ENCODE measurements at places on chromosomes 4 and X.

GRCh38 chr4:144565527-144566195 lies 80.3 kb upstream of the HHIP start:
- no peak for DNase-seq

GRCh38 chrX:74453178-74453577 lies 31.9 kb downstream of the SLC16A2 start:
- DNase-seq, result no peak

DNA sequence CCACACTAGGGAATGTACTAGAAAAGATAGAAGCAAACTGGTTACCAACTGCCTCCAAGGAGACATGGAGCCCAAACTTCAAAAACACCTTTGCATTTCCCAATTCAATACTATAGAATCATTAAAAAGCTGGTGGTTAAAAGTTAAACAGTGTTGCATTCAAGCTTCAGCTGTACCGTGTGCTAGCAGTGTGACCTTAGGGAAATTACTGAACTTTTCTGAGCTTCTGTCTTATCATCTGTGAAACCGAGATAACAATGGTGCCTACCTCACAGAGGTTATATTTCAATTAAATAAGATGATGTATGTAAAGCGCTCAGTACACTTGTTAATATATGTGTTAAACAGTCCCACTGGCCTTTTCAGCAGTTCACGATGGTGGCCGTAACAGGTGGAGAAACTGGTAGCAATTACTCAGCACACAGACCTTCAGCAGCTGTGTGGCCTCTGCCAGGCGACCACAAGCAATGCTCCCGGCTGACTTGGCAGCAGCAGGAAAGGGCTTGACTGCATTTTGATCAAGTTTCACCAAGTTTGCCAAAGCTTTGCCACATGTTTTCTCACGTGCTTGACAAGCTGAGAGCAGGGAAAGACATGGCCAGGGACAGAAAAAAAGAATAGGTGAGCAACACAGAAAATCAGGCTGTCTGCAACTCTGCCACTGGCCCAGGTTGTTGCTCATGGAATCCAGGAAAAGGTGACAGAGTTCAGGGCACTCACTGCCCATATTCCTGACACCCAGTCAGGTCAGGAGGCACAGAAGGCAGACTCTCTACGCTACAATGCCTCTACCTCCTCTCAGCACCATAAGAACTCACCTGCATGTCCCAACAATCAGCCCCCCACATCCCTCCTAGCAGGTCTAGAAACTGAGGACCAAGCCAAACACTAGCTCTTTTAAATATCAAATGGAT lies 72.1 kb downstream of the PARM1 start:
- DNase-seq, result no peak

DNA sequence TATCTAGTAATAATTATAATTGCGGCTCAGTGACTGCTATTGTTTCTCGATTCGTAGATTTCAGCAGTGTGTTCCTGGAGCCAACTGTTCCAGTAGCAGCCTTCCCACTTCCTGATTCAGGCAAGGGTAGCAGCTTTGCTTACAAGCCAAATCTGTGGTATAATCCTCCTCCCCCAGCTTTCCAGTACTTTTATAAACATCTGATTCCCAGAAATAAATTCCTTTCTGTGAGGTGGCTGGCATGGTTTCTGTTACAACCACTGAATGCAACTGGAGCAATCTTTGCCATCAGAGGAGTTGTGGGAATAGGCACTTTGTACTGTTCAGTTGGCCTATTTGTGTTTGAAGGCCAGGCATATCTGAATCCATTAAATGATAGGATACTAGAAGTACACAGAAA lies 80.0 kb downstream of the GLRA3 start:
- DNase-seq, result no peak

DNA sequence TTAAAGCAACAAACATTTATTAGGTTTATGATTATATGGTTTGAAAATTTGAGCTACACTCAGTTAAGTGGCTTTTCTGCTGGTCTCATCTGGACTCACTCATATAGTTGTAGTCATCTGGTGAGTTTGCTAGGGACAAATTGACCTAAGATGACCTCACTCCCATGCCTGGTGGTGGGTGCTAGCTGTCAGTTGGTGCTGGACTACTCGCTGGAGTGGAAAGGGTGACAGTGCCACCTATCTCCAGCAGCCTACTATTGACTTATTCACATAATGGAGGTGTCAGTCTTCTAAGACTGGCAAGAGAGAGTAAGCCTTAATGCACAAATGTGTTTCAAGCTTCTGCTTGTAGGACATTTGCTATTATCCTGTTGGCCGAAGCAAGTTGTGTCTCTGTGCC lies 88.2 kb downstream of the TASL start:
- no peak for DNase-seq

- no peak for DNase-seq
Measured at GRCh38 chrX:25049357-25049756, 33.6 kb upstream of the ARX start.
